ENCODE measurements at places on chromosomes 3 and 15.
A peak's percentile ranks its signal among the peaks of the same experiment; 100 is the strongest.

DNA sequence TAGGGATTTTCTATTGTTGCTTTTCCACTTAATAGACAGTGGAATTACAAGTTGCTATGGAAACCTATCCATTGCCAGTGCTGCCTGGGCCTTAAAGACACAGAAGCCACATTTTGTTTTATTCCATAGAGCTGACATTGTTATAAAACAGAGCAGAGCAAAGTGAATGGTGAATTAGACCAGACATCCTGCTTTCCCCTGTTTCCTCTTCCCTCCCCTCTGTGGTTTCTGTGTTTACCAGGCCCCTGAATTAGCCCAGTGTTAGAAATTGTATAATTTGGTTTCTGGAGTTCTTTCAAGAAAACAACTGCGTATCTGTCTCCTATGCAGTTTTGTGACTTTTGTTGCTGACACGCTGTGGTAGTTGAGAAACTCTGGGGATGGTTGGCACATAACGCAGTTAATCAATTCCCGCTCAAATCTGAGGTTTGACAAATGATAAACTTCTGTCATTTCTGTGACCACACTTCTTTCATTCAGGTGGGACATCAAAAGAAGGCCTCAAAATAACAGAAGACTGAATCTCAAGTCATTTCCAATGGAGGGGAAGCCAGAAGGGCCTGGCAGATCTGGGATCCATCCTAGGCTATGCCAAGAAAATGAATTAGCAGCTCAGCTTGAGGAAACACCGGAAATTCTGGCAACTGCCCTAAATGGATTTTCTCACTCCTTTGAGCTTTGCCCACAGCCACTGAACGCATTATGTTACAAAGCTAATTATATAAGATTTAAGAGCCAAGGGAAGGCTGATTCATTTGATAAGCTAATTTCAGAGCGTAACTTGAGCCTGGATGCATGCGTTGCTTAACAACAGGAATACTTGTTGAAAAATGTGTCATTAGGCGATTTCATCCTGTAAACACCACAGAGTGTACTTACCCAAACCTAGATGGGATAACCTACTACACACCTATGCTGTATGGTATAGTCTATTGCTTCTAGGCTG lies 46.9 kb downstream of the NR1D2 start:
- DNase-seq, result peak; percentile 62

GRCh38 chr15:51004103-51004551 lies 90.6 kb downstream of the TNFAIP8L3 start:
- peak; percentile 58 for DNase-seq

DNA sequence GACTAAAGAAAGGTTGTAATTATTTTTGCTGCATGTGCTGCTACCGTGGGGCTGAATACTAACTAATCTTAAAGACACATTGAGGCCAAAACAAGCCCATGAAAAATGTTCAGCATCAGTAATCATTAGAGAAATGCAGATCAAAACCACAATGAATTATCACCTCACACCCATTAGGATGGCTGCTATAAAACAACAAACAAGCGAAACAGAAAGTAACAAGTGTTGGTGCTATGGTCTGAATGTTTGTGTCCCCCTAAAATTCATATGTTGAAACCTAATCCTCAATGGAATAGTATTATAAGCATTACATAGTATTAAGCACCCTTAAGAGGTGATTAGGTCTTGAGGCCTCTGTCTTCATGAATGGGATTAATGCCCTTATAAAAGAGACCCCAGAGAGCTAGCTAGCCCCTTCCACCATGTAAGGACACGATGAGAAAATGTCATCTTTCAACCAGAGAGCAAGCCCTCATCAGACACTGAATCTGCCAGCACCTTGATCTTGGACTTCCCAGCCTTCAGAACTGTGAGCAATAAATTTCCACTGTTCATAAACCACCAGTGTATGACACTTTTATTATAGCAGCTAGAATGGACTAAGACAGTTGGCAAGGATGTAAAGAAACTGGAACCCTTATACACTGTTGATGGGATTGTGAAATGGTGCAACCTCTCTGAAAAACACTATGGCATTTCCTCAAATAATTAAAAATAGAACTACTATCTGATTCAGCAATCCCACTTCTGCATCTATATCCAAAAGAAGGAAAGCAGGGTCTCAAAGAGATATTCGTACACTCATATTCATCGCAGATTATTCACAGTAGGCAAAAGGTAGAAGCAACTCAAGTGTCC lies 76.1 kb downstream of the REC114 start:
- DNase-seq, result no peak

DNA sequence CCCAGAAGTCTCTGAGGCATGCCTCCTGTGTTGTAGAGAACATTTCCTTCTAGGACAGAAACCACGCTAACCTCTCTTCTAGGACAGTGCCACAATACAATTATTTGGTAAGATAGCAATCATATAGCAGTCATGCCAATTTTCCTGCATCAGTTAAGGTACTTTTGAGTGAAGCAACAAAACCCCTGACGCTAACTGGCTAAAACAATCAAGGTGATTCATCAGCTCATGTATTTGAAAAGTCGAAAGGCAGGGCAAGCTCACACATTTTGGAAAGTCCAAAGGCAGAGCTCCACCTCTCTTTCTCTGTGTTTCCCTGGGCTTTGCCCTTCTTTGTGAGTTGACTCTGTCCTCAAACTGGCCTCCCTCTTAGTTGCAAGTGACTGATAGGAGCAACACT lies 10.1 kb downstream of the TERC start:
- no peak for DNase-seq

- no peak for DNase-seq
Observed at GRCh38 chr3:32873531-32874130, 55.8 kb downstream of the TRIM71 start.

DNA sequence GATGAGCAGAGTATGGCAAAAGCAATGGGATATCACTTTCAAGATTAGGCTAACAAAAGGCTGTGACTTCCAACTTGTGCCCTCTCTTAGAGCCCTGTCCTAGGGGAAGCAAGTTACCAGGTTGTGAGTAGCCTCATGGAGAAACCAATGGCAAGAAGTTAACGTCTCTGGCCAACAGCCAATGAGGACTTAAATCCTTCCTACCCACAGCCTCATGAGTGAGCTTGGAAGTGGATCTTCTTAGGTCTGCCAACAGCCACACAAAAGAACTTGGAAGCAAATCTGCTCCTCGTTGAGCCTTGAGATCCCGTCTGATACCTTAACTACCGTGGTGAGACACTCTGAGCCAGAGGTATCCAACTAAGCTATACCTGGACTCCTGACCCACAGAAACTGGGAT lies 5.7 kb downstream of the NME9 start:
- DNase-seq, result no peak

DNA sequence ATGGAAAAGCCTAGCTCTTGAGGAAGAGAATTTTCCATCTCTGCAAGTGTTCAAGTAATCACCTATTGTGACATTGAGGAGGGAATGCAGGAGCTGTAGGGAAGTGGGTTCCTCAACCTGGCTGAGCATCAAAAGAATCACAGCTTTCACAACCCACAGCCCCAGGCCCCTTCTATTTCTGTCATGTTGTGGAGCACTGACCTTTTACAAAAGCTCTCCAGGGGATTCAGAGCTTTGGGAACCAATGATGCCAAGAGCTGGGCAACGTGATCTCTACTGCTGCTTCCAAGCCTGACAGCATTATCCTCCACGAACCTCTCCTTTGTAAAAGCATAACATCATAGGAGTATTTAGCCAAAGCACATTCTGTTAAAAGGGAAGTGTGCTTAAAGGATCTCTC lies 231.1 kb downstream of the ADAMTS9 start:
- DNase-seq, result no peak

GRCh38 chr3:29354894-29355293 lies 74.0 kb downstream of the RBMS3 start:
- no peak for DNase-seq

DNA sequence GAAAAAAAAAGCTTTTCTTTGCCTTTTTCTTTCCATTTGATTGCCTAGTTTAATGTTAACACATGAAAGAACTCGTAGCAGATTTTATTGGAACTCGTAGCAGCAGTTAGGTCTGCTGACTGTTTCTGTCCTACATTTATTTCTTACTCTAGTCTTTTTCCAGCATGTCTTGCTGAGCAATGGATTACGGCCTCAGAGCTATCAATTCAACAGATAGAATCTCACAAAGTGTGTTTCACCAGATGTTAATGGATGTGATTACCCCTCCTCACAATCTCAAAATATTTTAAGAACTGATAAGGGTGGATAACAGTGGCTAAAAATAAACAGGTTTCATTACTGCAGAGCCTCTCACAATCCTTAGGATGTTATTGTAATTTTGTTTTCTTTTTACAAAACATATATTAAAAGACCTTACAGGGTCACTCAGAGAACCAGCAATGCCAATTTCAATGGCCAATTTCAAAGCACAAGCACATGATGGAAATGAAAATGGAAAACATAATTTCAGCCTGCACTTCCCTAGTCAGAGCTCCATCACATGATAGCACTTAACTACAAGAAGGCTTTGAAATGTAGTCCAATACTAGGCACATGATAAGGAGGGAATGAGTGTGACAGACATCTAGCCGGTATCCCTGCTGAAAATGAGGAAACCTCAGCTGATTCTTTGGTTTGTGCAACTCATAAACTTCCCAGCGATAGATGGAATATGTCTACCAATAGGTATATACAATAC lies 838.1 kb upstream of the SEMA6D start:
- no peak for DNase-seq

DNA sequence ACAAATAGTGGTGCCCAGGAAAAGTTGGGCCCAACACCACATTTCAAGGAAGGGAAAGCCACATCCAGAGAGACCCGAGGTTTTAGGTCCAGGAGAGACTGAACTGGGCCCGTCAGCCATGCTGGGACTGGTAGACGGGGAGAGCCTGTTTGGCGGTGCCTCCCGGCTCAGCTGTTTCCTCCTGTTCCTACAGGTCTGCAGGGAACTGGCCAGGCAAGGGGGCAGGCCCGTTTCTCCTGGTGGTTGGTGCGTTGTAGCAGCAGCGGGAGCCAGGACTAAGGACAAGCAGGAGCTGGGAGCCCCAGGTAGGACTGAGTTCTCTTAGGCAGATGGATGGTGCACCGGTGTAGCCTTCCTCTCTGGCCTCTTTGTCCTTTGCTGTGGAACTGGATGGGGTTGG lies 3.9 kb downstream of the PRKCD start:
- no peak for DNase-seq

GRCh38 chr3:143972505-143973258 lies 1.1 kb downstream of the DIPK2A start:
- no peak for DNase-seq

- DNase-seq, result no peak
Observed at GRCh38 chr3:186210852-186211500, 102.1 kb upstream of the ETV5 start.

GRCh38 chr3:196995027-196995426 lies 26.4 kb upstream of the PIGZ start:
- no peak for DNase-seq

GRCh38 chr3:141012571-141012970 lies 38.6 kb upstream of the SPSB4 start:
- DNase-seq, result no peak

DNA sequence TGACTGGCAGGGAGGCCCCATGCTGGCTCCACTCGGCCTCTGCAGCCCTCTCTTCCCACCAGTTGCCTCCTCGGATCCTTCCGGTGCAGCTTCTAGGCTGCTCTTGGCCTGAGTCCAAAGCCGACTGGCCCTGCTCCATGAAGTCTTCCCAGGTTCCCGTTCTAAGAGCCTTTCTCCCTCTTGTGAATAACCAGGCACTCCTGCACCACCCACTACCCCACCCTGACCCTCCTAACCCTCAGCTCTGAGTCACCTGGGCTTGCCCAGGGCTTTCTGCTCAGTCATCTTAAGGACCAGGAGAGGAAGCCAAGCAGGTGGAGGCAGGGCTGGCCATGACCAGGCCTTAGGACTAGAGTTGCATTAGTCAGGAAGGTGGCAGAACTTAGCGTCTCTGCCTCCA lies 28.1 kb upstream of the CNBP start:
- no peak for DNase-seq

DNA sequence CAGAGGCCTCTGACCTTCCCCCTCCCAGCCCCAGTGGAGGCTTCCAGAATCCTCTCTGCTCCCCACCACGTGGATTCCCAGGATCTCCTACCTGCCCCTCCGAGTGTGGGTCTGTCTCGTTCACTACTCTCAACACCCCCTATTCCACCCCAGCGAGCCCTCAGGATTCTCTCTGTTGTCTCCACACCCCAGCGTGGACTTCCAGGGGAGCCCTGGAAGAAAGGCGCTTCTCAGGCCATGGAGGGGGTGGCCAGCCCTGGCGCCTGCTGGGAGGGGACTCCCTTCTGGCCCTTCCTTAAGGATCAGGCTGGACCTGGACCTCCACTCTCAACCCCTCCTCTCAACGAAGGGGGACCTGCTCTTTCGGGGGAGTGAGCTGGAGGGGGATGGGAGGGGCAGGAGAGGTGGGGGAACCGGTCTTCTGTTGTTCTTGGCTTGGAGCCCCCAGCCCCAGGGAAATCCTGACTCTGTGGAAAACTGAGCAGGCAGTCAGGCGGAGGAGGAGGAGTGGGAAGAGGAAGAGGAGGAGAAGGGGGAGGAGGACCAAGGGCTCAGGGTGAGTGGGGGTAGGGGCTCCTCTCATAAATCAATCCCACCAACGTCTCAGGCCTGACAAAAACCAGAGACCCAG lies 32.9 kb downstream of the EPHB3 start:
- DNase-seq, result no peak

- DNase-seq, result no peak
Observed at GRCh38 chr15:89460048-89460447, 36.3 kb downstream of the RHCG start.

- no peak for DNase-seq
Observed at GRCh38 chr15:66592505-66593218, 26.9 kb upstream of the LCTL start.

DNA sequence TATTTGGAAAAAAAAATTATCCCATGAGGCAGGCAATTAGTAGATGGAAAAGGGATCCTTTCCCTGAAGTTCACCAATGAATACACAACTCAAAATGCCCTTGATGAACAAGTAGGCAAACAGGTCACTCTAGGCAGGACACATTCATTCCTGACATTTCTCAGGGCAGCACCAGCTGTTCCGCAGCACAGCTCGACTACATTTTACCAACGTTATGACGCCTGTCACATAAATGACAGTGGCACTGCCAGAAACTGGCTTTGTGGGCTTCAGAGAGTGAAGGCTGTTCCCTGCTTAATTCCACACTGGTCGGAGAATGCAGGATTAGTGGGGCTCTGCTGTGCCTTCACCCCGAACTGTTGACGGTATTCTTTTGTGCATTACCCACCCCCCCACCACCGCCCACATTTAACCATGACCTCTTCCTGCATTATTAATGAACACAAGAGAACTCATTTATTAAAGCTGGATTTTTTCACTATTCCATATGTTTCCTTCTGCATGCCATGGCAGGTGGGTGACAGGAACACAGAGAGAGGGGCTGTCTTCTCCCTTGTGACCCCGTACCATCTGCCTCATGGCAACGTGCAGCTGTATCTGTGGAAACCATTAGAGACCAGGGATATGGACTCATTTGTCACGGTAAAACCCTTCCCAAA lies 197.6 kb downstream of the PDZRN3 start:
- DNase-seq, result no peak
